Putamen (tissue), 1 donor: ENCODE measurements at places on chromosomes 6 and 20.

GRCh38 chr6:156242206-156242605, 535.0 kb upstream of the ARID1B start:
- no peak for DNase-seq

DNA sequence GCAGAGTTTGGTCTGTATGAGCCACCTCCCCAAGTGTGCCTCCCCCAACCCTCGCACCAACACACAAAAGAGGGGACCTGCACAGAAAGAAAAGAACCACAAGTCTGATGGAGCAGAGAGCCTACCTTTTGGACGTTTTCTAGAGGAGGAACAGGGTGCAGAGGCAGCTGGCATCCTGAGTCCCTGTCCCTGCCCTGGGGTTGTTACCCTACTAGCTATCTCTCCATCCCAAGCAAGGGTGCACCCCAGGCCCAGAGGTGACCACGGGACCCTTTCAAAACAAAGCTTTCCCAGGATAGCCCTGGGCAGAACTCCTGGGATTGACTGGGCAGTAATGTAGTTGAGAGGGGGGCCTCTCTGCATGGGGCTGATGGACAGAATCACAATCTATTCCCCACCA, 9.7 kb upstream of the MATN4 start:
- DNase-seq, result no peak

DNA sequence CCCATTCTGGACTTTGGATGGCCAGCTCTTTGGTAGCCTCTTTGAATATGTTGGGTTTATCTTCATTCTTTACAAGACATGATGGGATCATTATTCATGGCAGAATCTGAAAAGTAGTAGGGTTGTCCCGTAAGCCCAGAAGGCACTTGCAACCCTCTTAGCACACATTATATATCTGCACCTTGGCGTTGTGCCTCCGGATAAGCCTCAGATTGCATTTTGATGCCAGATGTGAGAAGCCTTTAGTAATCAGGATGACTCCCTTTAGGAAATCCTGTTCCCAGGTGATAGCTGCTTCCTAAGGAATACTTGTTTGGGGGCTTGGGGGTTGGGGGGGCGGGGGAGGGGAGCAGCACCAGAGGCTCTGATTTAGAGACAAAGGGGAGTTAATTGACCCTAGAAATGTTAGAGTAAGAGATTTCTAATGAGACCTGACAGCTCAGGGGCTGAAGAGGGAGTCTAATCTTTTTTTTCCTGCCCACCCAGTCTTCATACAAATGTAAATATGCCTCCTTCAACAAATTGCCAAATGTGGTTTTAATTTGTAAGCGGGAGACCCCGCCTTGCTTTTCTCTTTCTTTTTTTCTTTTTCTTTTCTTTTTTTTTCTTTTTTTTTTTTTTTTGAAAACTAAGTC, 55.1 kb downstream of the JAG1 start:
- no peak for DNase-seq

- no peak for DNase-seq
These were observed 49.6 kb upstream of the PDE7B start for GRCh38 chr6:135801755-135802465.

DNA sequence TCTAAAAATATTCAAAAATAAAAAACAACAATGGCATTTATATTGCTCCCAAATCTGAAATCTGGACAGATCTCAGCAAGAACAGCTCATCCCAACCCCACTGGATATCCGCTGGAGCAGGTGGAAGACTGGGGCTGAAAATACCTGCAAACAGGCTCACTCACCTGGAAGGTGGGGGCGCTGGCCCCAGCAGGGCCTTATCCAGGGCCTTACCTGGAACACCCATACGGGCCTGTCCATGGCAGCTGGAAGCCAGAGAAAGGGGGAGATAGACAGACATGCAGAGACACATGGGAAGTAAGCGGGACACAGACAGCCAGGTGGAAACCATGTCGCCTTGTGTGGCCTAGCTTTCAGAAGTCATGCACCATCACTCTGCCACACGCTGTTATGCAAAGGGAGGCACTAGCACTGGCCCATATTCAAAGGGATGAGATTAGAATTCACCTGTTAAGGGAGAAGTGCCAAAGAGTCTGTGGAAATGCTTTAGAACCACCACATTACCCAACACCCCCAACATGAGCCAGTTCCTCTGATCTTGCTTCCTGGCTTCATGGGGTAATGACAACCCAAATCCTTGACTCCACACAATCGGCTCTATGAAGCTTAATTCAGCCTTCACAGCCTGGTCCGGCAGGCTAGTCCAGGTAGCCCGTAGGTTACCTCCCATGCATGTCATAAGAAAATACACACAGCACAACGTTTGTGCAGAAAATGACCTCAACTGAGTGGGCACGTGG, 99.0 kb upstream of the CDYL start:
- DNase-seq, result no peak

GRCh38 chr20:53678990-53679596, 85.5 kb upstream of the ZNF217 start:
- DNase-seq, result peak; percentile 64

- DNase-seq, result no peak
These were observed 139.5 kb upstream of the BTBD3 start for GRCh38 chr20:11778206-11778570.

GRCh38 chr6:45655745-45656476, 278.2 kb upstream of the SUPT3H start:
- DNase-seq, result no peak

DNA sequence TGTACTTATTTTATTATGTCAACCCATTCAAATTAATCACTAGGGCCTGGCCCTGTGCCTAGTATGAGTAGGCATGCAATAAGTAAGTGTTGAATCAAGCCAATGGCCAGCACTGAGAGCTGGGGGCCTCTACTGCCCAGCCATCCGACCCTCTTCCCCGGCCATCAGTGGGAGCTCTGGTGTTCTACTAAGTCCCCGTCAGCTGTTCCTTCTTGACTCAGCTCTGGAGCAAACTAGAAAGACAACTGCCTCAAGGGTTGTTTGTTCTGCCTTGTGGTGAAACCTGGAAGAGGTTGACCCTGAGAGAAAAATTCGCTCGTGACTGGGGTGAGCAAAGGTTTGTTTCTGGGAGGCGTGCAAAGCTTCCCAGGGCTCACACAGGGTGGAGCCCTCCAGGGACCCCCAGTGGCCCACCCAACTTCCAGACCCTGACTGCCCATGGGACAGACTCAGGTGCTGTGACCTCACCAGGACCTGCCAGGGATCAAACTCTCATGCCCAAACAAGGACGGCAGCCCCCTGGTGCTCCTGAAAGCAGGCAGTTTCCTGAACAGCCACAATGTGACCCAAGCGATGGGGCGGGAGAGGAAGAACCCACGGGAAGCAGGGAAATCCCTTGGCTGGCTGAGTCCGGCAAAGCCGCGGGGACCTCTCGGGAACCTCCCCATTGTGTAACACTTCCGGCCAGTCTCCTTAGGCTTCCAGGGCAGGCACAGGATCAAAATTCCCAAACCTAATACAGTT, 50.4 kb downstream of the BANF2 start:
- peak; percentile 9 for DNase-seq

GRCh38 chr20:6855104-6855503, 87.6 kb downstream of the BMP2 start:
- DNase-seq, result no peak

- no peak for DNase-seq
These were observed 83.1 kb downstream of the KCNQ5 start for GRCh38 chr6:72704979-72705378.
